Dorsolateral prefrontal cortex (tissue), 122 donors: ENCODE measurements at places on chromosomes 11 and 22.

GRCh38 chr11:18745251-18745650, 19.3 kb upstream of the IGSF22 start:
- DNase-seq = no peak

GRCh38 chr11:134037046-134037908, 31.6 kb upstream of the JAM3 start:
- DNase-seq = peak; percentile 69

DNA sequence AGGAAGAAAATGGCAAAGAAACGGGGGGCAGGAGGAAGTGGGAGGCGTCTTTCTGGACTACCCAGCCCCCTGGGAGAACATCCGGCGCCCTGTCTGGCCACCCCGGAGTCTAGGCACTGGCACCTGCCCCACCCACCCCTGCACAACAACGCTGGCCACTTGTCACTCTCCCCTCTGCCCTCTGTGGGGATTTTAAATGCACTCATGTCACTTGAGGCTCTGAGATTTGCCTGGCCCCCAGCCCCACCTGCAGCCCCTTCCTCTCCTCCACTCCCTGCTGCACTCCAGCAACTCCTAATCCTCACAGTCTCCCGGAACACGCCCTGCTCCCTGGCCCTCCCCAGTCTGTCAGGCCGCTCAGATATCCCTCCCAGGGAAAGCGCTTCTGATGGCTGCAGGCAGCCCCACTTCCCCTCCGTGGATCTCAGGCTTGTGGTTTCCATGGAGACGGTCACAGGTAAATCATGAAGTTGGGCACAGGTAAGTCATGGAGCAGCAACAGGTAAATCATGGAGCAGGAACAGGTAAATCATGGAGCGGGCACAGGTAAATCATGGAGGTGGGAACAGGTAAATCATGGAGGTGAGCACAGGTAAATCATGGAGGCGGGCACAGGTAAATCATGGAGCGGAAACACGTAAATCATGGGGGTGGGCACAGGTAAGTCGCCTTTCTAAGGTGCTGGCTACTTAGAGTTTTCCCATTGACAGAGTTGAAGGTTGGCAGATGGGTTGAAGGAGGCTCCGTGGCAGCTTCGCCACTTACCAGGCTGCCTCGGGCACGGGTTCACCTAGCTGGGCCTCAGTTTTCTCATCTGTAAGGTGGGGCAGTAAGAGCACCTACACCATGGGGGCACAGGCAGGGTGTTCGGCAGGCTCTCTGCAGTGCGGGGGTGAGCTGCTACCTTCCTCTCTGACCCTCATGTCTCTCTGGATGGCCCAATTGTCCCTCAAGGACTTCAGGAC, 79.0 kb upstream of the SHISAL1 start:
- peak; percentile 11 for DNase-seq

- peak; percentile 49 for DNase-seq
These were observed 163.8 kb upstream of the BDNF start for GRCh38 chr11:27864091-27864491.

- DNase-seq = no peak
These were observed 92.8 kb downstream of the RASSF10 start for GRCh38 chr11:13101644-13102512.

DNA sequence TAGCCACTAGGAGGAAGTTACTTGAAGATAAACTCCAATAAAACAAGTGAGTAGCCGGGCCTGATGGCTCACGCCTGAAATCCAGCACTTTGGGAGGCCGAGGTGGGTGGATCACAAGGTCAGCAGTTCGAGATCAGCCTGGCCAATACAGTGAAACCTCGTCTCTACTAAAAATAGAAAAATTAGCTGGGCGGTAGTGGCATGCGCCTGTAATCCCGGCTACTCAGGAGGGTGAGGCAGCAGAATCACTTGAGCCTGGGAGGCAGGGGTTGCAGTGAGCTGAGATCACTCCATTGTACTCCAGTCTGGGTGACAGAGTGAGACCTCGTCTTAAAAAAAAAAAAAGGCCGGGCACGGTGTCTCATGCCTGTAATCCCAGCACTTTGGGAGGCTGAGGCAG, 34.0 kb upstream of the CLPB start:
- DNase-seq = no peak

- DNase-seq = no peak
These were observed 15.3 kb upstream of the GAB2 start for GRCh38 chr11:78432956-78433355.

DNA sequence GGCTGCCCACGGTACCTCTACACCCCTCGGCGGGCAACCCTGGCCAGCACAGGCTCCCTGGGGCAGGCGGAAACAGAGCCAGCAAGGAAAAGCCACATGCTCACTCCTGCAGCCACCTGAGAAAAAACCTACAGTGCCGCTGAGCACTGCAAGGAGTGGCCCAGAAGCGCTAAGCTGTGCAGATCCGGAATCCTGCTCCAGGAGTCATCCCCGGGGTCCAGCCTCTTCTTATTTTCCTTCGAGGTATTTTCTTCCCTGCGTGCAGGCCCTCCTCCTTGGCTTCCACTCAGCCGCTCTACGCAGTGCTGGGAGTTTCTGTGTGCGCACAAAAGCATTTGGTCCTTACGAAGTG, 81.0 kb downstream of the TRMU start:
- DNase-seq = no peak

DNA sequence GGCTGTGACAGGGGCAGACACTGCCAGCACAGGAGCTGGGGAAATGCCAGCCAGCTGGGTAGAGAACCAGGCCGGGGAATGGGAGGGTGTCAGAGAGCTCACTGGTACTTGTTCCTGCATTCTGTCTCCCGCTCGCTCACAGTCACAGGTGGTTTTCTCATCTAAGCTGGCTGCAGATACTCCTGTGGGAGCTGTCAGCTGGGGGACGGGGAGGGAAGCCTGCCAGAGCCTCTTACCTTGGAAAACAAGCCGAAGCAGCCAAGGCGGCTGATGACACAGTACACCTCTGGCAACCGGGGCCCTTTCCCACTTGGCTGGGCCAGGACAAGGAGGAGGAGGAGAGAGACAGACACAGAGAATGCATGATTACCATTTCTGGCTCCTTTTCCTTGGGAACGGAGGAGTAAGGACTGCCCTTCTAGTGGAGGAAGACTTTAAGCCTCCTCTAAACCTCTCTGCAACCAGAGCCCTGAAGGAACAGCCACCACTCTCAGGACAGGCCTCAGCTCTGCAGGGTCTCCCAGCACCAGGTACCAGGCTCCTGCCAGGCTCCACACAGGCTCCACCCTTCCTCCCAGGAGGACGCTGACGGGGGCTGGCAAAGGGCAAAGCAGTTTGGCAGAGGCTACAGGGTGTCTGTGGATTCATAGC, 25.1 kb downstream of the RPL27A start:
- DNase-seq = peak; percentile 77

- no peak for DNase-seq
These were observed 81.7 kb downstream of the PRCP start for GRCh38 chr11:82818409-82819043.

GRCh38 chr11:118135796-118136165, 16.8 kb downstream of the SCN4B start:
- DNase-seq = no peak

DNA sequence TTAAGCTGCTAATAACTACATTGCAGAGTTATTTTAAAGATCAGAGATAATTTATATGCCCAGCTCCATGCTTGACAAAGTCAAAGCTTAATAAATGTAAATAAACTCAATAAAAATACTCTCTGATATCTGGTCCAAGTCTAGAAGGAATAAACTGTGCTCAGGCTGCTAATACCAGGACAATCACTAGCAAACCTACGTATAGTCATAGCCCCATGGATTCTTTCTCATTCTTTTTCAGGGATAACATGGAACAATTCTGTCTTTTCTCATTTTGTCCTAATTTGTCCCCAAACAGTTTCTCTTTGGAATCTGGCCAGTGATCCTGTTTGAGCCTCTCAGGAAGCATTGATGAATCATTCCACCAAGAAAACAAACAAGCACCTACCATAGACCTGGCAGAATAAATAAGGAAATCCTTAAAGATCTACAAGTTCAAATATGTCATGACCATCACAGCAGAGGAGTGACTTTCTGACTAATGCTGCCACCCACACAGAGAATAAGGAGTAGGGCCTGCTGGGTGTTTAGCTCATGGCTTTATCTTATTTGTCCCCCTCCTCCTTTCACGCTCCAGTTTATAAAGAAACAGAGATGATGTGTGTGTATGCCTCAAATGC, 14.1 kb upstream of the B3GNT6 start:
- DNase-seq = no peak

DNA sequence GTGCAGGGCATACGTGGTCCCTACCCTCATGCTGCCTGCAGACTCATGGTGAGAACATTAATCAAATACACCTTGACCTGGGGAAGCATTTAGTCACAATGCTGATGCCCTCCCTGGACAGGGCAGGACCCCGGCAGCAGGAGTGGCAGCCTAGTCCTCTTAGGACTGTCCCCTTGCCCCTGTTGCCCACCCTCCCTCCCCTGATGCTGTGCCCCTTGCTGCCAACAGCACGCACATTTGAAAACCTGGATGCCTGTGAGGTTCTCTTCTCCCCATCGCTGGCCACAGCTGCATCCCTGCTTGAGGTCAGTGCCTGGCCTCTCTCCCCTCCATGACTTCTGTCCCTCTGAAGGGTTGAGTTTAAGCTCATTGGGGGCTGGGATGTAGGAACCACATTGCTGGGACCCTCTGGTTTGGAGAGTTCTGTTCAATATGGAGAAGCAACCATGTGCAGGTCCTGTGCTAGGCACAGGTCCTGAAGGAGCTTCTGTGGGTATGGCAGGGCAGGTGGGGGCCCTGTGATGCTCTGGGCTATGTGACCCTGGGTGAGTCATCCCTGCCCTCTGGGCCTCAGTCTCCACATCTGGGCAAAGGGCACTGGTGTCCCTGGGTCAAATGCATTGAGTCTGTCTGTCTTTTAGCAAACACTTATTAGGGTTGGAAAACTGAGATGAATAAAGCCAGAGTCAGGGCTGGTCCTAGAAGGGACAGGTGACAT, 31.3 kb downstream of the MYO7A start:
- DNase-seq = no peak
